CD4-positive, alpha-beta memory T cell (primary cell): ENCODE measurements at places on chromosomes 1 and 21.

DNA sequence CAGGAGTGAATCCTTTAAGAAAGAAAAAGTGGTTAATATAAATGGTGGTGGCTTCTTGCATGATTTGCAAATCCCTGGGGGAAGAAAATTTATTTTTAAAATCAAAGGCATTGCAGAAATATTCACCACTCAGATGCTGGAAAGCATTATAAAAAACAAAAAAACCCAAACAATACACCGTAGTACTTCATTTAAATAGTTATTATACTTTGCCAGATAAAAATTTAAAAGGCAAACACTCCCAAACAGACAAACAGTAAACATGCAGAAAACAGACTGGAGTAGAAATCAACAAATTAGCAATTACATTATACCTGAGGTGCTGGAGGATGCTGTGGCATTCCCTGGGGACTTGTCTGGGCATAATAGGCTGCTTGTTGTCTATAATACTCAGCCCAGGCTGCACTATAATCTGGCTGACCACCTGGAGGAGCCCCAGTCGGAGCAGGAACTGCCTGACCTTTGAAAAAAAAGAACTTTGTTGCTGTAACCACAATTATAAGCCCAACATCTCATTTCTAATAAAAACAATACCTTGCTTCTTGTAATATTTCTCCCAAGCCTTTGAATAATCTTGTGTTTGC is 29.9 kb downstream of the FUBP1 start:
- no peak for DNase-seq

- DNase-seq = no peak
These were observed 154.0 kb downstream of the DHRS3 start for GRCh38 chr1:12464045-12464461.

DNA sequence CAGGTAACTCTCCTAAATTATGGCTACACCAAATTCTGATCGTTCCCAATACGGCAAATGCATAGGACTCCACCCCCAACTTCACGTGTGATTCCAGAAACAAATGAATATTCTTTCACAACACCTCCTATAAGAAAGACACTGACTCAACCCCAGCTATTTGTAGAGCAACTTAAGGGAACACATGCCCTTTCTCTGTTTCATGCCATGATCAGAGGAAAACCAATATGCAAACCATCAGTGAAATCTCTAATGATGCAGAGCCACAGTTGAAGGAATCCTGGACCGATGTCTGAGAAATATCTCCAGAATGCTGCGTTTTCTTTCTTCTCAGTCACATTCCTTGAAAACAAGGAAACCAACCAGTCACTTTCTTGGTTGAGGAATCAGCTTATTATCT is 164.2 kb upstream of the PTBP2 start:
- no peak for DNase-seq

- no peak for DNase-seq
These were observed 7.0 kb downstream of the TINAGL1 start for GRCh38 chr1:31583082-31583994.

DNA sequence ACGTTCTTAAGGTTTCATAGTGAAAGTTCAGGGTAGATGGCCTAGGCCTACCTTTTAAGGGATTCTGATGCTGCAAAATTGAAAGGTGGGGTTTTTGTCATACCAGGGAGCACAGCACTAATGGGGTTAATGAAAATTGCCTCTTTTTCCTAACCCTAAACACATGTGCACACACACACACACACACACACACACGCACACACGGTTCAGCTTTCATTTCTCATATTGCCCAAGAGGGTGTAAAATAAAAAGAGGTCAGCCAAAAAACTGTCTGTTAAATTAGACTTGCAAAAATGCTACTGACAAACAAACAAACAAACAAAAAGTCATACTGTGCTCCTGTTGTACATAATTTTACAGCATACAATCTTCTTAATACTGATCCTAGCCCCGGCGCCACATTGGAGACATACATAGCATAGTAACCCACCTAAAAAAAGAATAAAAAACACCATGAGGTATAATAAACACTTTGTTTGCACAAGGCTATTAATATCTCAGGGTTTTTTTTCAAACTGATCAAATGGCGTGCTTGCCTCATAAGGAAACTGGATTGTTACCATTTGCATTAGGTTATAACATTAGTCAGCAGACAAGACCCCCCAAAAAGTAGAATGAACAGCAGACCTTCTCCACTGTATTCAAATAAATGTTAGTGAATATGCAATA is 69.1 kb downstream of the TGFB2 start:
- no peak for DNase-seq

GRCh38 chr1:245952383-245953026 is 554.6 kb downstream of the SMYD3 start:
- DNase-seq = no peak

GRCh38 chr21:45893740-45894449 is 87.7 kb upstream of the COL6A1 start:
- no peak for DNase-seq
